ENCODE measurements at places on chromosomes 3 and 15. TPM values are rescaled to one million over a fixed set of nuclear protein-coding genes. Genes with fewer than 3 reads are reported as not detected.

DNA sequence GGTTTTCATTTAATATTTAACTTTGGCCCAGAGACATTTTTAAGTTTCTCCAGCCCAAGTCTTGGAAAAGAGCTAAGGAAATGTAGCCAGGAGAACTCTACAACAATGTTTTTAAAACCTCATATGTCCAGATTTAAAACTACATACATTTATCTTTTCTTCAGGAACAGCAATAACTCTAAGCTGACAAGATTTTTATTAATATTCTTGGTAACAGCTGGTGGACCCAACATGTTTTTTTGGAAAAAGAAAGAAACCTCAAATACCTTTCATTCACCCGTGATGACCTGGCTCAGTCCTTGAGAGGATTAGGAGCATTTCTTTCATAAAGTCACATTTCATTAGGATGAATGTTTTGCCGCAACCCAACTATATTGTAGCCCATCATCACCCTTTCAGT is 50.4 kb upstream of the CMSS1 start:
- DNase-seq, result no peak

AGBL1 gene
- not detected for total RNA-seq

GRCh38 chr15:90481023-90481422 is 48.7 kb upstream of the CRTC3 start:
- no peak for DNase-seq

PIF1 gene
- 0.23 TPM for total RNA-seq

- DNase-seq, result peak; percentile 66
Measured at GRCh38 chr3:105367406-105368213, 901 bp downstream of the ALCAM start.

GRCh38 chr3:171828902-171829770 is 14.0 kb upstream of the TMEM212 start:
- DNase-seq, result no peak

DNA sequence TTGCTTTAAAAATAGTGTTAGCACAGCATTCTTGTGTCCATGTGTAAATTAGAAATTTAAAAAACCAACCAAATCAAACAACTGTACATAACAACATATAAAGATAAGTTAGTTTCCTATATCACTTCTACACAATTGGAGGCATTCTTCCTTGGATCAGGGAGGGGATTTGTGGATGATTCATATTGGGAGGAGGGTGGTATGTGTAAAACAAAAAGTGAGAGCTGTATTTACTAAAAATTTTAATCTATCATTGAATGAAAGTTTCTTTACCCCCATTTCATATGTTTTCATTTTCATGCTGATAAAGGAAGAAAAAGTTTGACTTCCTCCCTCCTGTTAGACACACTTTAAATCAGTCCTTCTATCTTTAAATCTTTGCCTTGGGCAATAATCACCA is 325.0 kb downstream of the SATB1 start:
- no peak for DNase-seq

DNA sequence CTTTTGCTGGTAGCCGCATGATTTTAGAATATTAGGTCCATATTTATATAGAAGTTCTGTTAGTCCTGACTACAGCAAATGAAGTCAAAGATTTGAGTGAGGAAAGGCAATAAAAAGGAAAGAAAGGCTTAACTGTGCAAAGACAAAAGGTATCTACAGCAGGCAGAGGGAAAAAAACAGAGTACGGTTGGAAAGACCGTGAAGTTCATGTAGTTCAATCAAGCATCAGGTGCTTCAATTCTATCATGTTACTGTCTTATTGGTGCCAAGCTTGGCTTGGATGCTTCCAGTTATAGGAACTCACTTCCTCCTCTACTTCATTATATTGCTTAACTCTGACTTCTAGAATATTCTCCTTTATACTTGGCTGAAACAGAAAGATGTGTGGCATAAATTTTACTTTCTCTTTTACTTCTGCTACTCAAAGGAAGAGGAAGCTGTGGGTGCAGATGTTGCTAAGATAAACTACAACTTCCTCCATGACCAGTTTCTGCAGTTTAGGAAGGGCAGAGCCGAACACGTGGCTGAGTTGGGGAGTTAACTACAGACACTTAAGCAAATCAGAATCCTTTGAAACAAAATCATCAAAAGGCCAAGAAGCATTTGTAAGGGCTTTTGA is 72.6 kb upstream of the ZBED2 start:
- peak; percentile 23 for DNase-seq

GRCh38 chr3:66532160-66532587 is 31.4 kb upstream of the LRIG1 start:
- DNase-seq, result no peak

DNA sequence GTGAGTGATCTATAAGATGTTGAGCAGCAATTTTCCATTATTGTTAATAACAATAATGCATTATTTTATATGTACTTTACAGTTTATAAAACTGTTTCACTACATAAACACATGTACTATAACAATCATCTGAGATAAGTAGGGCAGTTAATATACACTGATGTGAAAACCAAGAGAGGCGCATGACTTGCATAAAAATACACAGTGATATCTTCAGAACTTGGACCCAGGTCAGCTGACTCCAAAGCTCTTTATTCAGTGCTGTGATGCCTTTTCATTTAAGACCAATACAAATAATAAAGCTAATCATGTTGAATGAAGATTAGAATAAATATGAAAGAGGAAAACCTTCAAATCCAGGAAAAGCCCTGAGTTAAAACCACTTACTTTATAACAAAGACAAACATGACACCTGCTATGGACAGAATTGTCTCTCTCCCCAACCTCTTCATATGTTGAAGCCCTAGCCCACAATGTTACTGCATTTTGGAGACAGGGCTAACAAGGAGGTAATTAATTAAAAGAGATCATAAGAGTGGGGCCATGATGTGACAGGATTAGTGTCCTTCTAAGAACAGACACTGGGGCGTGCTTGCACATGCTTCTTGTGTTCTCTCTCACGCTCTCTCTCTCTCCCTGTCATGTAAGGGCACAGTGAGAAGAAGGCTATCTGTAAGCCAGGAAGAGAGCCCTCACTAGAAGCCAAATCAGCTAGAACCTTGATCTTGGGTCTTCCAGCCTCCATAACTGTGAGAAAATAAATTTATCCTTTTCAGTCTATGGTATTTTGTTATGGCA is 55.8 kb upstream of the TSPAN3 start:
- DNase-seq, result no peak

- no peak for DNase-seq
Measured at GRCh38 chr15:61106889-61107288, 122.2 kb downstream of the RORA start.

GRCh38 chr15:38670128-38671005 is 105.8 kb upstream of the RASGRP1 start:
- DNase-seq, result no peak

GRCh38 chr15:28125673-28126651 is 26.8 kb upstream of the OCA2 start:
- DNase-seq, result no peak

Data from heart left ventricle (tissue), 16 donors.